Hematopoietic multipotent progenitor cell (in vitro differentiated cells): ENCODE measurements at places on chromosomes 6 and 20.
A peak's percentile ranks its signal among the peaks of the same experiment; 100 is the strongest.

GRCh38 chr6:166351715-166352285, 9.5 kb upstream of the SFT2D1 start:
- DNase-seq: peak; percentile 62

DNA sequence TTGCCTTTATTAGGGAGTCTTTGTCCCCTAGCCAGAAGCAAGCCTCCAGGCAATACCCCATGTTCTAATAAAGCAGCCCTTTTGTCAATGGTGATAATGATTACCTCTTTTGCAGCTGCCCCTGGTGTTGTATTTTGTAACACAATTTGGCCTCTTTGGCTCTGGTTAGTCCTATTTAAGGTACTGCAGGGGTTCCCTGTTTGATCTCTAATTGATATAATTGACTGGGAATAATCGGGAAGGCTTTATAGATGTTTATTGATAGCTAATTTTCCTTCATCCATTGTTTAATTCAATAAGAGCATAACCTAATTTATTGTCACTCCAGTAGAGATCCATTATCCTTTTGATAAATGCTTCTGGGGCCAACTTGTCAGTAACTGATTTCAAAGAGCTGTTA, 537.2 kb downstream of the PKHD1 start:
- DNase-seq: no peak

DNA sequence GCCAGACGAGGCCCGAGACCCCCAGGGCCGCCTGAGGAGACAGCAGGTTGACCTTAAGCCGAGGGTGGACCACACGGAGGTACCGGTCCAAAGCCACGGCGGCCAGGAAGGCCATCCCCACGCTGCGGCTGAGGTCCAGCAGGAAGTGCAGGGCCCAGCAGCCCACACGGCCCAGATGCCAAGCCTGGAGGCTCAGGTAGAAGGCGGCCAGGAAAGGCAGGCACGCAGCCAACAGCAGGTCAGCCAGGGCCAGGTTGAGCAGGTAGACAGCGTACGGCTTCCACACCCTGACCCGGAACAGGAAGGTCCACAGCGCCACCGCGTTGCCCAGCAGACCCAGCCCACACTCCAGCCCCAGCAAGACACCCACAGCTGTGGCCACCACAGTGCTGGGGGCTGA, 366 bp downstream of the GPR31 start:
- no peak for DNase-seq

- DNase-seq: no peak
Measured at GRCh38 chr20:62704341-62704948, 4.2 kb upstream of the NTSR1 start.
